NCI-H1417 treated with DMSO at 0.1 percent for 48 hours (cell line): ENCODE measurements at places on chromosomes 2 and 18.

DNA sequence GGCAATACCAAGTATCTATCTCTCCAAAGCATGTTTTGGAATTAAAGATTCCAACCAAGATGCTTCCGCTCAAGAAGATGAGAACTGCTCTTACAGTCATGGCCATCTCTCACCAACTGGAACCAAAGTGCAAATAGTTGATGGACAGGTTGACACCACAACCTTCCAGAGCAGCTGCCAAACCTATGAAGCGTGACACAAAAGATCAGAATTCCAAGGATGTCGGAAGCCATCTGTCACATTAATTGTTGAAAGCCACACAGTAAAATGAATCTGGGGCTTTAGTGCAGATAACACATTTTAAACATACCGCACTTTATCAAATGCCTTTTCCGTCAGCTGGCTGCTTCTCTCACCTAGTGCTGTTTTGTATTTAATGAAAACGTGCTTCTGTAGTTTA, 195.7 kb downstream of the CDH20 start:
- DNase-seq, result no peak

DNA sequence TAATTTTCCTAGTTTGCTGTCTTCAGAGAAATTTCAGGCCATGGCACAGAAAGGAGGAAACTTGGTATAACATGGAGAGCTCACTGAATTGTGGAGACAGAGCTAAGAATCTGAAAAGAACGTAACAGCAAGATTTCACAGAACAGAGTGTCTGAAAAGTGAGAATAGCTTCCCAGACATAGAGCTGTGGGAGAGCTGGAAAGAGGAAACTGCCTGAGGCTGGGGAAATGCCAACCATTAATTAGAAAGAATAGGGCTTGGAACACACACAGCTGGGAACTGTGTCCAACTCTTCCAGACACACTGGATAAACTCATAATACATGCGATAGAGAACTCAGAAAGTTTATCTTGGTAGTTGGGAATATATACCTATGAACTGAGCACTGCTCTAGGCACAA, 51.6 kb upstream of the KYNU start:
- DNase-seq, result no peak

DNA sequence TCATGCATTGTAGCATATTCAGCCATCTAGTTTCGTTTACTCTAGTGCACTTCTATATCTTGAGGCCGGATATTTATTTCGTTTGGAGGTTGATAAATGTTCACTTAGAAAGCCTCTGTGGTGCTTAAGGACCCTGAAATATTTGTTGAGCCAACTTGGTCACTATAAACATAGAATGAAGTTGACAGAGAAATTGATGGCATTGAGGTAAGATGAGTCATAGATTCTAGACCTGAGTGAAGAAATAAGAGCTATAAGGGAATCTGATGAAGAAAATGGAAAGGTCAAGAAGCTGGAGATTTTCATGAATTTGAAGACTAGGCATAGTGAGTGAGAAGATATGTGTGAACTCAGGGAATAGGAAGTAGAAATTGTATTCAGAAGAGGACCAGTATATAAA, 35.9 kb downstream of the EPC2 start:
- no peak for DNase-seq

DNA sequence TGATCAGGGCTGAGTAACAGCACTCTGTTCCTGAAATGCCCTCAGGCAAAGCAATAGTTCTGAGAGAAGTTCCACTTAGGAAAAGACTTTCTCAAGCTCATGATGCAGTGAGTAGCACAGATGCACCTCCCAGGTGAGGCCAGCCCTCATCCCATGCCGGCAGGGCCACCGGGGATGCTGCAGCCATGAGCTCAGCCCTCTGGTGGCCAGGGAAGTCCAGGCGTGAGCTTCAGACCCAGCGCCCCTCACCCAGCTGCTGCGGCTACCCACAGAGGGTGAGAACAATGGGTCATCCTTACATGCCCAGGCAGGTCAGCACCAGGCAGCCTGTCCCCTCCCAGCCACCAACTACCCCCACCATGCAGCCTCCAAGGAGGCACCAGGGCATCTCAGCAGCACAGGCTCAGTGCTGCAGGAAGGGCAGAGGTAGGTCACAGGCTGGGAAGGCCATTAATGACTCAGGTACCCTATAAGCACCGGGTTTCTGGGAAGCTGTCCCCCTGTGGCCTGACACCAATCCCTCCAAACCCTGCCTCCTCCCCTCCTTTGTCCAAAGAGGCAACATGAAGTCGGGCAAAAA, 50.6 kb downstream of the TTC32 start:
- no peak for DNase-seq

DNA sequence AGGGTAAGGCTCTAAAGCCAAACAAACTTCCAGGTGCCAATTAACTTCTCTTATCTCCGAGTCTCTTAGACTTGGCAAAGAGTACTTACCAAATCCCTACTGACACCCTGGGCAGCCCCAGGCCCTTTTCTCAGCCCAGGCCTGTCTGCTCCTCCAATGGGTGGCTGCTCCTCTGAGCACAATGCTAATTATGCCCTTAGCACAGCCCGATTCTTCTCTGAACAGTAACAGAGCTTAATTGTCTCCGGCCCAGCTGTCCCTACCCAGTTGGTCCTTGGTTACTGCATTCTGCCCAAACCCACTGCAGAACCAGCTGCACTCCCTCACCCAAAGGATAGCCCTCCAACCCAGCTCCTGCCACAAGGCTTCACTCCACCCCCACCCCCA, 110.3 kb downstream of the SMAD7 start:
- no peak for DNase-seq

DNA sequence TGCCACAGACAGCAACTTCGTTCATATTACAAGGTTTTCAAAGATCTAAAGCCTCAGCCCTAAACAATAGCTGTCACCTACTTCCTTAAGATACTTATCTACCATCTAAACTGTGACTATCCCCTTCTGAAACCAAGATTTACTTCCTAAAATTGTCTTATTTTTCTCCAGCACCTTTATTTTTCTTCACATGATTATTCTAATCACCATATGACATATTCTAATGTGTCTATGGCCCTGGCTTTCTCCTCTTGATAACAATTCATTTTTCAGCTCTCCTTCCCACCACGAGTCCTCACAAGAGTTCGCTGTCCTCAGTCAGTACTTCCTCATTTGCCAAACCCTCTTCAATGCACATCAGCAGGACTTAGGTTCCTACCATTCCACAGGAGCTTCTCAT, 53.9 kb downstream of the RTTN start:
- no peak for DNase-seq

- DNase-seq, result no peak
These were observed 26.4 kb downstream of the ALK start for GRCh38 chr2:29894822-29895614.

DNA sequence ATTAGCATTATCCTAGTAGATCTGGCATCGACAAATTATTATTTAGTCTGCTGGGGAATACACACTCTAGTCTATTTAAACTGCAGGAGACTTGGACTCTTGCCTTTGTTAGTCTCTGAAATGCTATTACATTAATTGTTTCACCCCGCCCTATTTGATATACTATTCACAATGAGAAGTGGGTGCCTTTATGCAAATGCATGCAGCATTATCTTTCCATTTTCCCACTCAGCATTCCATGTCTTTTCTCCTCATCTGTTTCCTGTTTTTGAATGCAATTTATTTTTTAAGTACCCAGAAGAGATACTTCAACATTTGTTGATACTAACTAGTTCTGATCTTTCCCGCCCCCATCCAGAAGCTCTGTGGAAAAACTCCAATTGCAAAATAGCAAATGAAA, 395.3 kb upstream of the NXPH2 start:
- peak; percentile 43 for DNase-seq

GRCh38 chr2:15120631-15121030, 440.5 kb downstream of the NBAS start:
- no peak for DNase-seq
